ENCODE measurements at places on chromosomes 16 and 17.

DNA sequence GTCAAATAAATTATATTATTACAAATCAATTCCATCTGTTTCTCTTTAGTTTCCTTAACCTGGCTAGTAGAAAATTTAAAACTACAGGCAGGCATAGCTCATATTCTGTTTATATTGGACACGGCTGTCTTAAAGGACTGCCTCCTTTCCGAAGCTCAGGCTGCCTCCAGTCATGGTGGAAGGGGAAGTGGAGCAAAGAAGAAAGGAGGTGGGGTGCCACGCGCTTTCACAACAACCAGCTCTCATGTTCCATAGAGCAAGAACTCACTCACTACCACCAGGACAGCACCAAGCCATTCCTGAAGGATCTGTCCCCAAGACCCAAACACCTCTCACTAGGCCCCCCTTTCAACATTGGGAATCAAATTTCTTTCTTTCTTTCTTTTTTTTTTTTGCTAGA is 149.3 kb upstream of the KCNJ18 start:
- no peak for DNase-seq

GRCh38 chr16:60717808-60718207 is 1318.4 kb downstream of the CDH8 start:
- no peak for DNase-seq

GRCh38 chr16:1940273-1941161 is 2.5 kb downstream of the MSRB1 start:
- DNase-seq = no peak

DNA sequence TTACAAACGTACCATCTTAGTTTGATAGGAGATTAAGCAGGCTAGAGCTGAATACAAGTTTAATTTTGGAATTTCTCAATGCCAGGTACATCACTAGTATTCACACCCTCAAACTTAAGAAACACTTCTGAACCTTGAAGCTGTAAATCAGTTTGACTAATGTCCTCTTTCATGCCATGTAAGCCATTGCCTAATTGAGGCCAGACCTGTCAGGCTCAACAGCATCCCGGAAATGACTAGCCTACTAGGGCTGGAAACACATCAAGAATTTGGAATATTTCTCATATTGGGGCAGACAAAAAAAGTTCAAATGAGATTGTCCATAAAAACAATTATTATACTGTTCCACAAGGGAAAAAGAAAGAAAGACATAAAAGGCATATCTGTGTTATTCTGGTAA is 1.7 kb downstream of the USP32 start:
- no peak for DNase-seq

- no peak for DNase-seq
Measured at GRCh38 chr17:73882590-73882989, 238.3 kb upstream of the SDK2 start.

DNA sequence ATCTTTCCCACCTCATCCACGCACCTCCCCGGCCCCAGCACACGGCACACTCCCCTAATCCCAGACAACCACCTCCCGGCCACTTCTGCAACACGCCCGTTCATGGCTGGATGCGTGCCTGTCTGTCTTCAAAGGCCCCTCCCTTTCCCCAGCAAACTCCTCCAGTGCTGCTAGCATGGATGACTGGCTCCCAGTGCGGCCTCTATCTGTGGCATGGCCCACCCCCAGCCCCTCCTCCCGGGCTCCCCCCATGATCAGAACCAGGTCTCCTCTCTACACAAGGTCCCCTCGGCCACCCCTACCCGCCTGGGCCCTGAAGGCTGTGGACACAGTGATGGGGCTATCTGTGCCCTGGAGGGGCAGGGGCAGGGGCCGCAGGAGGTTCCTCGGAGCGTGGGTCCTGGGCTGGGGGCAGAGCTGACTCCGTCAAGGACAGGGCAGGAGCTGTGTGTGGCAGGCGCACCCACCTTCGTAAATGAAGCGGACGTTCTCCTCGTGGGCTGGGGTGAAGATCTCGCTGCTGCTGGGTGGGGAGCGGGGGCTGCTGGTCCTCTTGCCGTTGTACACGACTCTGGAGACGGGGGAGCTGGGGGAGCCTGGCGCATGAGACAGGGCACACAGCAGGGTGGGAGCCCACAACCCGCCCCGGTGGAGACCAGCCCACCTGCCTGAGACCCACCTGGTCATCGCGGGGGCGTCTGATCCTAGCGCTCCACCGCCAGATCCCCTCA is 9.1 kb downstream of the MCRIP1 start:
- DNase-seq = no peak

DNA sequence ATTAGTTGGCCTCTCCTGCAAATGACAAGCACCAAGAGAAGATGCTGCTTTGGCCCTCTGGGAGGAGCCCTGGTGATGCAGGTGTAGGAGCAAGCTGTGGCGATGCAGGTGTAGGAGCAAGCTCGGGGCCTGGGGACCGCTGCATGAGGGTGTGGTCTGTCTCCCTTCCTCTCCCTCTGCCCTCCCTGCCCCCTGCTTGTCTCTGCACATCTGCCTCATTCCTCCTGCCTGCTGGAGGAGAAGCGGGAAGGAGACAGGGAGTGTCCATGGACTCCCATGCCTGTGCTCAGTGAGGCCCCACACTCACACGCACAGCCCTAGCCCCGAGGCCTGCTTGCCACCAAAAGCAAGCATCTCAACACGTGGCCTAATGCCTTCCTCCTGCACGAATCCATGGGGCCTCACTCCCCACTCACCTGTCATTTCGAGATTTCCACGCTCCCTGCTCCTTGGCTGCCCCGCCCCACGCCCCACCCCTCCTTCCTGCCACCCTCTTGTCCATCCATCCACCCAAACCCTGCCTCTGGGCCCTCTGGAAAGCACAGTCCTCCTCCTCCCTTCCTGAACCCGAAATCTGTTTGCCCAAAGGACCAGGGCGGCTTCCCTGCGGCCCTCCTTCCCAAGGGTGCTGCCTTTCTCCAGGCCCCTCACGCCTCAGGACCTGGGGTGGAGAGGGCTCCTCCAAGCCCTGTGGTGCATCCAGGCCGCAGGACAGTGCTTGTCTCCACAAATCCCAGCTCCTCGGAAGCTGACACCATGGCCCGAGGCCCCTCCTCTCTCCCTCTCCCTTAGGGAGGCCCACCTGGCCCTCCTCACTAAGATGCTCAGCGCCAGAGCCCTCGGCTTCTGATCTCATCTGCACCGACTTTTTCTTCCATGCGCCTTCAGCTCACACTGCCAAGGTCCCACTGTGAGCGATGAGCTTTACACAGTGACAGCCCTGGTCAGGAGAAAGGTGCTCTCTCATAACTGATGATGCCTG is 11.8 kb upstream of the ALDH3A1 start:
- no peak for DNase-seq

DNA sequence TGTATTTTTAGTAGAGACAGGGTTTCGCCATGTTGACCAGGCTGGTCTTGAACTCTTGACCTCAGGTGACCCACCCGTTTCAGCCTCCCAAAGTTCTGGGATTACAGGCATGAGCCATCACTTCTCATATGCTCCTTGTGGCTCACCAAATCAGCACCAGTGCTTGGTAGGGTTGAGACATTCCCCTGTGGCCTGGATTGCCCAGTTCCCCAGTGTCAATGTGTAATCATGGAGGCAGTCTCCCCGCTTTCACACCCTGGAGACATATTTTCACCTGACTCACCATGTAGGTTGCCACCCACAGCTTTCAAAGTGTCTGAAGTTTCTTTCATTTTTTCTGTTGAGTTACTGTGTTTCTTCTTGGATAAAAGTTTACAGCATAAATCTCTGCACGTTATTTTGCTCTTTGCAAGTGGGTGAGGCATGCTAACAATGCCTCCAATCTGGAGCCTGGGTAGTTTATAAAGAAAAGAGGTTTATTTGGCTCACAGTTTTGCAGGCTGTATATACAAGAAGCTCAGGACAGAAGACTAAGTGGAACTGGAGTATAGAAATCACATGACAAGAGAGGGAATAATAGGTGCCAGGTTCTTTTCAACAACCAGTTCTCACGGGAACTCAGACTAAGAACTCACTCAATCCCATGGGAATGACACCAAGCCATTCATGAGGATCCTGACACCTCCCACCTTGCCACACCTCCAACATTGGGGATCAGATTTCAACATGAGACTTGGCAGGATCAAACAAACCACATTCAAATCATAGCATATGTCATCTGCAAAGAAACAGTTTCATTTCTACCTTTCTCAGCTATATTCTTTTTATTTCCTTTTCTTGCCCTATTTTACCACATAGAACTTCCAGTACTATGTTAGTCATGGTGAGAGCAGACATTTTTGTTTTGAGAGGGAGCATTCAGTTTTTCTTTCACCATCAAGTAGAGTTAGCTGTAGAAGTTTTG is 113.2 kb downstream of the PHKB start:
- no peak for DNase-seq

DNA sequence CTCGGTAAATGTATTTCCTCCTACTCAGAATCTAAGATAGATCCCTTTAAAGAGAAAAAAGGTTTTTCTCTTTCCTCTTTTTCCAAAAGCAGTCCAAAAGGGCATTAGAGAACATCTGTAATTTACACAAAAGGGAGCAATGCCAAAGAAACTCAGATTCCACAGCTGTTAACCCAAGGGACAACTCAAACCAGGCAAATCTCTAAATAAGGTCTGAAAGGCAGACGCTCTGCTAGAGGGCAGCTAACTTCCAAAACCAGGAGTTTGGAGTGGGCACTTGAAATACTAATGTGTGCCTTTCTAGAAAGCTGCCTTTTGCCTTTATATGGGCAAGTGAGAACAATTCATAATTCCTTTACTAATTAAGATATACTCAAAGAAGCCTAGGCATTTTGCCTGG is 435.7 kb downstream of the ZFHX3 start:
- no peak for DNase-seq

GRCh38 chr17:5587438-5588032 is 3.2 kb upstream of the NLRP1 start:
- peak; percentile 83 for DNase-seq

DNA sequence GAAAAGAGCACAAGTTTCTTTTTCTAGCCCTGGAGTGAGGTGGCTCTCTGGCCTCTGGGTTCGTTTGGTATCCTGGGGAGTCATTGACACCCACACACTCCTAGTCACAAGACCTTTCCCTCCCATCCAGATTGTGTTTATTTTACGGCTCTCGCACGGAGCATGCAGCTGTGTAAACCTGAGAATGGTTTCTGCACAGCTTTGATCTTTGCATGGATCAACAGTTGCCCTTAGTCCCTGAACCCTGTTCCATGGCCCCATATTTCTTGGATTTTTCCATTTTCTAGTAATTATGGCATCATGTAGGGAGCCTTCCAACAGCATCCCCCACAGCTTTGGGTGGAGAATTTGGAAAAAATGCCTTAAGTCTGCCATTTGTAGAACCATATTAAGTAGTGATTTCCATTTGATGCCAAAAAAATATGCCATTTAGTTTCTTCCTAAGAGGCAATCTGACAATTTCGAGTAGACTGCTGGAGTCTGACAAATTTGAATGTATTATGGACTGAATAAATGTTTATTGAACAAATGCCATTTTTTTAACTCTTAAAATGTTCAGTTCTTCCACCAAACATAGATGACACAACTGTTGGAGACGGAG is 197.7 kb downstream of the WWOX start:
- DNase-seq = no peak

DNA sequence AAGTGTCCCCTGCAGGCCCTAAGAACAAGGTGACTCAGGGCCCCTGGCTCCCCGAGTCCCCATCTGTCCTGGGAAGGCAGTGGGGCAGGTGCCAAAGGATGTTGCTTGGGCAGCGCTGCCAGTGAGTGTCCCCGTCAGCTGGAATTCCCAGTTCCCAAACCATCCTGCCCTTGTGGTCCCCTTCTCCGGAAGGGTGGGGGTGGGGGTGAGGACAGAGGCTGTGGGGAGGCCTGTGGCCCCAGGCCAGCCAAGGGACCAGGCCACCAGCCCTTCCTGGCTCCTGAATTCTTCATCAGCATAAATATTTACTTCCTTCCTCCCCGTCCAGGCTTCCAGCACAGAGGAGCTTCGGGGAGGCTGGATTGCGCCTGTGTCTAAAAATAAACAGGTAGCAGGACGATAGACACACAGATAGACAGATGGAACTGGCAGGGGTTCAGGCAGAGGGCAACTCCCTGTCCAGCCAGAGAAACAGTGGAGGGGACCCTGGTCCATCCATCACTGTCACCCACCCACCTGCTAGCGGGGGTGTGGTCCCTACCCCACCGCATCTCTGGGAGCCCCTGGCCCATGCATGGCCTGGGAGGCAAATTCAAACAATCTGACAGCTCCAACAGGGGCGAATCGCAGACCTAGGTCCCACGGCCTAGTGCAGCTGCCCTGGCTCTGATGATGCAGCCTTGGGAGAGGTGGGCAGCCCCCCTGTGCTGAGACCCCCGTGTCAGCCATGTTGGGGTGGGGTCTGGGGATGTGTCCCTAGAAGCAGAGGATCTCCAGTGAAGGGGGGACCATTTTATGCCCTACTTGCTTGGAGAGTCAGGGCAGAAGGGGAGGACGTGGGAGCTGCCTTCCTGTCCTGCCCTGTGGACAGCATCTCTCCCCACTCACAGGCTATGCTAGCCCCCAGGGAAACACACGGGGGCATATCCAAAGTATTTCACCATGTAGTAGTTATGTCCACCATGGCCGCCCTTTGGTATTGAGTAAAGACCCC is 13.2 kb downstream of the GLIS2 start:
- DNase-seq = no peak

GRCh38 chr17:5424909-5425308 is 4.9 kb downstream of the RPAIN start:
- no peak for DNase-seq

DNA sequence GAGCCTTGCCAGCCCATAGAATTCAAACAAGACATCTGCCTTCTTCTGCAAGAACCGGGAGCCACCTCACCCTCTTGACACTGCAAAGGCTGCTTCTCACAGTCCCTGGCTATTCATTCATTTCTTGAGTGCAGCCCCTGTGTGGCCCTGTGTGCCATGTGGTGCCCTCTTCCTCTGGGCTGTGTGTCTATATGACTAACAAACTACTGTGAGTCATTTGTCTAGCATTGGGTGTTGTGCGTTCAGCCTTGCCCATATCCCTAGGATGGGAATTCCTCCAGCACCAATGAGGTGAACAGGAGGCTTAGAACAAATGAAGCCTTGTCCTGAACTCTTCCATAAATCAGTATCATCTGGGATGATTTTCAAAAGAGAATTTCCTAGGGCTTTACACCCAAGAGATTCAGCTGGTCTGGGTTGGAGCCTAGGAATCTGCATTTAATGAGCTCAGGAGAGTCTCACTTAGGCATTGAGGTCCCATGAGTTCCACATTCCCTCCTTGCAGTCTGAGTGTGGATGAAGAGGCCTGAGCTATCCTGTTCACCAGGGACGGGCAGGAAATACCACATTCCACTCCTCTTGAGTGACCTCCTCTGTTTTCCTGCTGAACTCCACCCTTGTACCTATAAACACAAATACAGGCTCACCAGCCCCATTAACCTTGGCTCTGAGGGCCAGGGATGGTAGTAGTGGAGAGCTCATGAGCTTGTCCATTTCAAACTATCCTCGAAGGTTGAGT is 308.7 kb upstream of the N4BP1 start:
- no peak for DNase-seq

All from iPS-NIHi11 (cell line).